ENCODE measurements at places on chromosomes 6 and 20.

DNA sequence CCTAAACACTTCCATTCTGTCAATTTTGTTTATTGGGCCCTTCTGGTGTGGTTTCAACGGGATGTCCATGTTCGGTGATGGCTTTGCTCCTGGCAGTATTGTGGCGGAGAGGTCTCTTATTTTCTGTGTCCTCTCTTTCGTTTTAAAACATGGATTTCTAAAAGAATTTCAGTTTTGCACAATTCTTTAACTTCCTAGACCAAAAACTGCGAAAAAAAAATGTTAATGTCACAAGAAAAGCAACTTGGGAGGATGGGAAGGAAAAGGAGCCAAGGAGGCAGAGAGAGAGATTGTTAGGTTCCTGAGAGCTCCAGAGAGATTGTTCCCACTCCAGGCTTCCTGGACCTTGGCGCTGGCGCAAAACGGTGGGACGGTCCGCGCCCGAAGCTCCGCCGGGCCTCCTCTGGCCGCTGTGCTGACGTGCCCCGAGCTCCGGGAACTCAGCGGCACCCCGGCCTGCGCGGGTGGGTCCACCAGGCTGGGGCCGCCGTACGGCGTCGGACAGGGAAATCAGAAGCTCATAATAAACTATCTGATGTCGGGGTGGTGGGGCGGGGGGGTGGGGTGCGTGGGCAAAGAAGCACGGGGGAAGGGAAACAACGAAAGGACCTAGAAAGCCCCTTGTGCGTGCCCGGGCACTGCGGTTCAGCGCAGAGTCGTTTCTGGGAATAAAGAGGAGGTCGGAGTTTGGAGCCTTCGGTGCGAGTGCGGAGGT is 951 bp upstream of the OLIG3 start:
- DNase-seq: no peak

DNA sequence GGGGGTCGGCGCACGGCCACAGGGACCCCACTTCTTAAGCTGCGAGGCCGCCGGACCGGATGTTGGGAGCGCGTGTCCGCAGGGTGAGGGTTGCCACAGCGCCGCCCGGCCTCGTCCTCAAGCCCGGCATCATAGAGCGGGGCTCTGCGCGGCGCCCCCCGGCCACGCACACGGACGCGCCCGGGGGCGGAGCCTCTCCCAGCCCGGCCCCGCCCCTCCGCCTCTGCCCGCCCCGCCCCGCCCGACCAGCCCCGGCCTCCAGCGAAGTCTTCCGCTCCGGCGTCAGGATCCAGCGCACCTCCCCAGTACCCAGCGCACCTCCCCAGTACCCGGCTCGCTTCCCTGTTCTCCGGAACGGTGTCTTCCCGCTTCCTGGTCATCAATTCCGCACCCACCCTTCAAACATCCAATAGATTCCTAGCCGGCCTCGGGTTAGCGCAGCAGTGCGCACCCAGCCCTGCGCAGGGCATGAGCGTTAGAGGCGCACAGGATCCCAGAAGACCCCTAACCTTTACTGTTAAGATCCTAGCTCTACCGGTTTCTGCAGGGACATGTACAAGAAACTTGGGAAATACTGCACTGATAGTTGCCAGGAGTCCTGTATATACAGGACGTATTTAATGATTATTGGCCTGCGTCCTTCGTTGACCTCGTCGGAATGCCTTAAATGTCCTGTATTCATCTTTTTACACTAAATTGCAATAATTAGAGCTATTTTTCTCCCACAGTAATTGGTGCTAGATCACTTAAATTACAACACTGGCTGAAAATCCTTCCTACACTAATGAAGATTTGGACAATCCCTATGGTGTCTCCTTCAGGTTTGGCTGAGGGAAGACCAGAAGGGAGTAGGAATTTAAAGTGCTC is 535 bp upstream of the DNAAF9 start:
- DNase-seq: no peak

DNA sequence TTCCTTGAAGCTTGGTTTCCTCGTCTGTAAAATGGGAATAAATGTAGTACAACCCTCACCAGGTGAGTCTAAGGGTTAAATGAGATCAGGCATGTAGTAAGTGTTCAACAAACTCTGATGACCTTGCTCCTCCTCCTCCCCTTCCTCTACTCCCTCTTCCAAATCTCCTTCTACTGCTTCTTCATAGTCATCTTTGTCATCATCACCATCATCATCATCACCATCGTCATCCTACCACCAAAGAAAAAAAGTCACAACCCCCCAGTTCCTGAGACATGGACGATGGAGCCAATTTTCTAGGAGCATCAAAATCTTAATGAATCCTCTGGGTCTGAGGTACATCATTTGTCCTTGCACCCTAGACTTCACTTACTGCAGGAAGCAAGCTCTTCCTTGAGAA is 240.0 kb downstream of the ANKRD60 start:
- no peak for DNase-seq

- DNase-seq: no peak
Measured at GRCh38 chr6:132490478-132491204, 22.3 kb downstream of the STX7 start.

DNA sequence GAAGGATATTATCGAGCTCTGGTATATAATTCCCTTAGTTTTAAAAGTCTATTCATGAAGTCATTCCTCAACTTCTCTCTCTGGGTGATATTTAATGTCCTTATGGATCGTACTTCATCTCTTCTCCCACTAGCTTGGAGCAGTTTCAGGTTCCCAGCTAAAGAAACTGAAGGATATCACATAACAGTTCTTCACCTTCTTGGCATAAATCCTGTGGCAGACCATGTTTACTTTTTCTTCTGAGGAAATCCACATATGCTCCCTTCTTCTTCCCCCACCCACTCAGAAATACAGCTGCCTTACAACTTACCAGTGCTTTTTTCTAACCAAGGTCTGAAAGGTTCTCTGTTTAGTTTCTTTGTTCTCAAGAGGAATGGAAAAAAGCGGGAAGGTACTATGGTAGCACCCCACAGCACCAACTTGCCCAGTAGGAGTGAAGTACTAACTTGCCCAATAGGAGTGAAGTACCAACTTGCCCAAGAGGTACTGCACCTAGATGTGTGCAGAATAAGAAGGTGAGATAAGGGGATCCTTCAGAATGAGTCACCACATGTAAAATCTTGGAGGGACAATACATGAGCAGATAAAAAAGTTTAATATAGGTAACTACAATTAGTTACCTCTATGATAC is 53.1 kb downstream of the TSPYL4 start:
- DNase-seq: no peak

Measured in AG04449 (cell line).